Suprapubic skin (tissue), 4 donors: ENCODE measurements at places on chromosomes 2 and 18. TPM values are rescaled to one million over a fixed set of nuclear protein-coding genes. Genes with fewer than 3 reads are reported as not detected.
A peak's percentile ranks its signal among the peaks of the same experiment; 100 is the strongest.

Gene ARHGEF33
- 0.42 TPM for total RNA-seq

- no peak for DNase-seq
Measured at GRCh38 chr2:209610631-209611030, 161.0 kb upstream of the UNC80 start.

Gene GALNT13
- 0.19 TPM for total RNA-seq

DNA sequence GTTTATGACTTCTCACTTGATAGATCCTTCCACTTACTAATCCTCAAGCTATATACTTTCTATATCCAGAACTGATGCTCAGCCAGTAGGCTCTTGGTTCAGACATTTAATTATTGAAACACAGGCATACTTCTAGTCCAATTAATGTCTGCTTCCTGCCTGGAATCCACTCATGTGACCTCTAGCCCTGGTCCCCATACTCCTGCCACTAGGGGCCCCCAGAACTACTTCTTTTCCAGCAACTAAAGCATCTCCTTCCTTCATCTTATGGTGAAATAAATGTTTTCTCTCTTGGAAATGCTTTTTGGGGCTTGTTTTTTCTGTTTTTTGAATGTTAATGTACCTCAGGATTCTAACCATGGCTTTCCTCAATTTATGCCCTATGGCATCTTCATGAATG, 527.6 kb downstream of the SATB2 start:
- DNase-seq = no peak

- no peak for DNase-seq
Measured at GRCh38 chr18:2797951-2798350, 48.9 kb upstream of the EMILIN2 start.

Gene LCT
- total RNA-seq = not detected

DNA sequence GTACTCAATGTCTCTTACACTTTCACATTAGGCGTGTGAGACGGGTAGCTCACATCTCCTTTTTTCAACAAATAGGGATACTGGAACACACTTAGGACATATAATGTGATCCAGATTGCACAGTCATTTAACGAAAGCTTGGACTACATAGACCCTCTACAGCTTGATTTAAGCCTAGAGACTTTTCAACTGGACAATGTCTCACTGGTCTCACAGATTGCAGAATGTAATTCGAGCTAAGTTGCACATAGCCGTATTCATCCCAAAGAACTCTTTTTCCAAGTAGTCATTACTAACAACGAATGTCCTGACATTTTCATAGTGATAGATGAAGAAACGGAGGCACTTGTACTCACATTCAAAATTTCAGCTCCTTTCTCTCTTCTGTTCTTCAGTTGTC, 612.1 kb downstream of the ZEB2 start:
- DNase-seq = no peak

- no peak for DNase-seq
Measured at GRCh38 chr2:143175438-143175837, 46.2 kb downstream of the ARHGAP15 start.

GRCh38 chr2:129794540-129794939, 184.9 kb upstream of the RAB6C start:
- no peak for DNase-seq

DNA sequence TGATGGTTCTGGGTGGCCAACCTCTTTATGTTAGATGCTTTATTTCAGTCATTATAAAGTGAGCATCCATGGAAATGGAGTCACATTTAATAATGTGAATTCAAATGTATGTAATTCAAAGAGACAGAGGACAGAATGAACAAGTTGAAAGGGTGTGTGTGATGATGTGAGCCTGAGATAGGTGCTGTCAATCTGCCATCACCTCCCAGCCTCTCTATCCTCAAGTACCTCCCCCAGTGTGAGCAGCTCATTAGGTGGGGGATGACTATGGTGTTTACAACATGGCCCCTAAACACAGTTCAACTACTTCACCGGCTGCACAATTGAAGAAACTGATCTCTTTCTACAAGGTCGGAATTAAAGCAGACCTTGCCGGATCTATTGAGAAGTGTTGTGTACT, 74.7 kb upstream of the IGFBP5 start:
- DNase-seq = no peak

Gene ELOA2
- not detected for total RNA-seq

Gene KIAA2012
- not detected for total RNA-seq

DNA sequence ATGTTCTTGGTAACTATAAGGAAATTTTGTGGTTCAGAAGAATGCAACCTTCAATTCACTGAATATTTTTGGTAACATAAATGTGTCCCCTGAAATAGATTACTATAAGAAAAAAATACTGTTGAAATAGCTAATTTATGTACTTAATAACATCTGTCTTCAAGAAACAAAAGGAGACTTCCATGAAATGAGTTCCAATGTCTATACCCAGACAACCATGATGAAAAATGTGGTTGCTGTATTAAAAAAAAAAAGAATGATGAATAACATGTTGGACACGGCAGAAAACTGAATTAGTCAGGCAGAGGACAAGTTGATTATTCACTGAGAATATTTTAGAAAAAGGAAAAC, 98.5 kb downstream of the TACR1 start:
- DNase-seq = no peak

DNA sequence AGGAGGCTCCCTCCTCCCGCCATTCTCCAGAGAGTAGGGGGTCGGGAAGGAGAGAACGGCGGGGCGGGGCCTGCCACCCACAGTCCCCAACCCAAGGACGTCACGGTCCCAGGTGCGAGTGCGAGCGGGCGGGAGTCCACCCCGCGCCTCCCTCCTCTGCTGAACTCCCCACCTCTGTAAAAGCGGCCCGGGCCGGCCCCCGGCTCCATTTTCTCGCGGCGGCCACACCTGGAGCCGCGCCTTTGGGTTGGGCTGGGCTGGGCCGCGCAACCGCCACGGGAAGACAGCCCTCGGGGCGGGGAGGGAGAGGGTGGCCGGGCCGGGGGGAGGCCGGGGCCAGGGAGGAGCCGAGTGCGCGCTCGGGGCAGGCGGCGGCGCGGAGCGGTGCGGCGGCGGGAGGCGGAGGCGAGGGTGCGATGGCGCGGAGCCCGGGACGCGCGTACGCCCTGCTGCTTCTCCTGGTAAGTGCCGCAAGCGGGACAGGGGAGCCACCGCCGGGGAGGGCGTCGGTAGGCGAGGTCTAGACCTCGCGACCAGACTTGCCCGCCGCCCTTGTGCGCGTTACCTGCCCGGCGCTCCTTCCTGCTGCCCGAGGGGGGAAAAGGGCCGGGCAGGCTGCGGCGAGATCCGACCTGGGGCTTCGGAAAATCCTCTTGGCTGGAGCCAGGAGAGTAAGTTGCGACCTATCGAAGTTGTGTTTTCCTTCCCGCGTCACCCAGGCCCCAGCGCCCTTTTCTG, at the start of gene DSG2:
Gene DSG2, plus strand, starts transcription at position 342 of the 738 bp plus-strand sequence. Its CDS starts 75 bp downstream, at position 417.
- DNase-seq = peak; percentile 82

GRCh38 chr2:240846873-240847595, 21.6 kb upstream of the AGXT start:
- DNase-seq = no peak

- no peak for DNase-seq
Measured at GRCh38 chr2:41854227-41854626, 193.6 kb upstream of the PKDCC start.

GRCh38 chr2:178220814-178221213, 26.5 kb downstream of the OSBPL6 start:
- DNase-seq = no peak

DNA sequence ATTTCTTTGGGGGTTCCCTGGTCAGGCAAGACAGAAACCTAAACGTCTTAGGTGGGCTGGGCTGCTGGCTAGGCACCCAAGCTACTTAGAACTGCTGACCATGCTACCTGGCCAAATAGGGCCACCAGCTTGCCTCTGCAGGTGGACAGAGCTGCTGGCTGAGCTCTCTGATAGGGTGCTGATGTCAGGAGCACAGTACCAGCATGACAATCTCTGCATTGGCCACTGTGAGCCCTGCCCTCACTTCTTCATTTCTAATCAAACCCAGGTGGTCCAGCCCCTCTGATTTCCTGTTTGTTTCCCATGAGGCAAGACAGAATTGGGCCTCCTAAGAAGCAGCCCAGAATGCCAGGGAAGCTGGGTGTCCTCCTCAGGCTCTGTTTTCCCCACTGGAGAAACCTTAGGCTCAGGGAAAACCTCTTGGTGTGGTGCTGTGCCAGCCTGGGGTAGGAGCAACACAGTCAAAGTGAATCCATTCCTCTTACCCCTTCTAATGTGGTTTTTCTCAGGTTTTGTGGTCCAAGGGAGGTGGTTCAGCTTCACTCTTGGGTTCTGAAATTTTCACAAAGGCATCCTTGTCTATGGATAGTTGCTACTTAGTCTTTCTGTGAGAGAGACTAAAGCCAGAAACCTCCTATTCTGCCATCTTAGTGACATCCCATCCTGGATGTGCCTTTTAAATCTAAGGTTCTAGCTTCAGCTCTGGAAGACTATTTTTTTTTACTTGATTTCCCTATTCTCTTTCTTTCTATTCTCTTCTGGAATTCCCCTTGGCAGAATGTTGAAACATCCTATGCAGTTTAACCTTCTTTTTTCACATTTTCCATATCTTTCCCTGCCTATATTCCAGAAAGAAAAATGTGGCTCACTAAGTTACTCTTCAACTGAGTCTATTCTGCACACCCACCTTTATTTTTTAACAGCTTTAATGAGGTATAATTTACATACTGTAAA, 15.2 kb downstream of the SP100 start:
- DNase-seq = no peak
